ENCODE measurements at places on chromosomes 1 and 21.

- no peak for DNase-seq
Measured at GRCh38 chr1:241171991-241172390, 185.0 kb downstream of the RGS7 start.

DNA sequence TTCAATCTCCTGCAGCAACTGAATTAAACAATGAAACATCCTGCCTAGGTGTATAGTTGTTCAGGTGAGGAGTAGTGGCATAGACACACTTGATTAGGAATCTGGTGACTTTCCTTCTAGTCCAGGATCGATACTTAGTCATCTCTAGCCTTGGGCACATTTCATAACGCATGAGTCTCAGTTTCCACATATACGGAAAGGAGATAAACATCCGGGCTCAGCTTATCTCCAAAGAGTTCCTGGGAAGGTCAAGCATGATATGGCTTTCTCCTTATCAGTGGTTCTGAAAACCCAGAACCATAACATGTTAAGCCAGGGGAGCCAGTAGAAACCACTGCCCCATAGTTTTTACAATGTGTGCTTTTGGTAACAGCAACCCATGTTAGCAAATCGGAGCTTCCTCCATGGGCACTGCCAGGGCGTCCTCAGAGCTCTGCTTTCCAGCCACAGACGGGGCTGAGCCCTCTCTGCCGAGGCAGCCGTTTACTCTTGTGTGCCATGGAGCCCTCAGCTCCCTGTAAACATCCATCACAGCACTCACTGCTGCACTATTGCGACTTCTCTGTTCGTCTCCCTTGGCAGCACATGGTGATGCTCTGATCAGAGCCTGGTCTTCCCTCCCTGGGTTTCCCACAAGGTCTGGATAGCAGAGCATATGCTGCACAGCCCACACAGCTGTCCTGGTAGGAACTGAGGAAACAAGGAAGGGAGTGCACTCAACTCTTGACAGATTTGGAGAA, 34.6 kb downstream of the RUNX1 start:
- DNase-seq = no peak

DNA sequence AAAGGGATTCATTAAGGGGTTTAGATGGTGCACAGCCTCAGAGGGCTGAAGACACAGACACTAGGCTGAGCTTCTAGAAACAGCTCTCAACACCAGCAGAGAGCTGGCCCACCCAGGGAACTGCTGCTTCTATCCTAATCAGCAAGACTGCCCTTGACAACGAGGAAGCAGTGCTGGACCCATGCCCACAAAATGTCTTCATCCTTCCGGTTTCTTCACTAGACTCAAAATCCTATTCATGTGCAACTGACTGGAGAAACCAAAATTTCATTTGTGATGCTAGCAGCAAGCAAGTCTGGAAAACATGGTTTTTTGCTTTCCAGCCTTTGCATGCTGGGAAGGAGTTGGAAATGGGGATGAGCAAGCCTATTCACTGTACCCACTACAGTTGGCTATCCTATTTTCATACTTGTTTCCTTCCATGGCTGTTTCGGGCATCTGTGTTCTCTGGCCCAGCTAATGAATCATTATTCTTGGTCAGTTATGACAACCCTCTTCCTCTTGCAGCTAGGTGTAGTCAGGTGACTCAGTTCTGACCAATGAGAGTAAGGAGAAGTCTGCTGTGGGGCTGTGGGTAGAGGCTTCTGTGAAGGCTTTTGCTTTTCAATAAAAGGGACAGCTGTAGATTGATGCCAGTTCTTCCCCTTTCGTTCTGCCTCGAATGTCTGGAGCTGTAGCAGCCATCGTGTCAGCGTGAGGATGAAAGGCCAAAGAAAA, 14.6 kb upstream of the TMEM61 start:
- DNase-seq = no peak

DNA sequence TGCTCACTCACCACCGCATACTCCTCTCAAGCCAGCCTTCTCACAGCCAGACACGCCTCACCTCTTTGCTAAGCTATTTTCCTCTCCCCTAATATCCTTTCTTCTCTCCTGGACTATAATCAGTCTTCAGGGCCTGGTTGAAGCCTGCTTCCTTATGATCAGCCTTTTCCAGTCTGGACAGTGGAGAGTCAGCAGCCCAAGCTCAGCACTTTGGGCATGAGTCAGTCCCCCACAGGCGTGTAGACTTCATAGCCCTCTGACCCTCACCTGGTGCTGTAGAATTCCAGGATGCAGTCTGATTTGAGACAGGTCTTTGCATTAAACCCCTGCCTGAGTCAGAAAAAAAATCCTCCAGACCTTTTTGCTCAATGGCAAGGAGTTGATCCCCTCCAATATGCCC, 2.5 kb downstream of the HPCAL4 start:
- no peak for DNase-seq

GRCh38 chr1:118711356-118711755, 276.8 kb downstream of the TBX15 start:
- DNase-seq = no peak

DNA sequence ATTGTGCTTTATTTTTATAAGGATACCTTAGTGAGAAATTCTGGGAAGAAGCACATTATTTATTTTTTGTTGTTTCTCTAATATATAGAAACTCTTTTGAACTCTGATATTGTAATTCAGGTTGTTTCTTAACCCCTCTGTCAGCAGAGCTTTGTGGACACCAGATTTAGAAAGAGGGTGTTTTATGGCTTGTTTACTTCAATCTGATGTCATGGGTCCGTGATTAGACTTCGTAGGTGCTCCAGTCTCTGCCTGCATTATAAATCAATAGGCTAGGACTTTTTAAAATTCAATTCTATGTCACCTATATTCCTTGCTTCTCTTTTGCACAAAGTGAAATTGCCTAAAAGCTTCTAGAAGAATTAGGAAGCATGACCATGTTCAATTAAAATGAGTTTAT, 47.3 kb upstream of the CCDC190 start:
- DNase-seq = no peak

DNA sequence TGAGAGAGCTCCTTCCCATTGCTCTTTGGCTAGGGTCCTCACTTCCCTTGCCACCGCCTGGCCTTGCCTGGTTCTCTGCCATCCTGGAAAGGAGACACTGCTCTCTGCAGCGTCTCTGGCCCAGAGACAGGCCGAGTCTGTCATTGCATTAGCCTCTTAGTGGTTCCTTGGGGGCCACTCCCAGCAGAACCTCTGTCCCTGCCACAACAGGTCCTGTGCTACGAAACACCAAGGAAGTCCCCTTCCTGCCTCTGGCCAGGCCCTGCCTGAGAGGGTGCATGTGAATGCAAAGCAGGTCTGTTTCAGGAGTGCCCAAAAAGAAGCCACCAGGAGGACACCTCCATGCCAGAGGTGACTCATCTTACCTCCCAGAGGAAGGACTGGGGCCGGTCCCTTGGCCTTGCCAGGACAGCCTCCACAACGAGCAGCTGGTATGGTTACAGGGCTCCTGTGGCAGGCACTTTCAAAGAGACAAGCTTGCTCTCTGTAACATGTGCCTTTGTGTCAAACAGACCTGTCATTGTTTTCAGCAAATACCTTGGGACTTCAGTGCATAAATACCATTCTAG, 59.6 kb downstream of the VPS26C start:
- DNase-seq = no peak

DNA sequence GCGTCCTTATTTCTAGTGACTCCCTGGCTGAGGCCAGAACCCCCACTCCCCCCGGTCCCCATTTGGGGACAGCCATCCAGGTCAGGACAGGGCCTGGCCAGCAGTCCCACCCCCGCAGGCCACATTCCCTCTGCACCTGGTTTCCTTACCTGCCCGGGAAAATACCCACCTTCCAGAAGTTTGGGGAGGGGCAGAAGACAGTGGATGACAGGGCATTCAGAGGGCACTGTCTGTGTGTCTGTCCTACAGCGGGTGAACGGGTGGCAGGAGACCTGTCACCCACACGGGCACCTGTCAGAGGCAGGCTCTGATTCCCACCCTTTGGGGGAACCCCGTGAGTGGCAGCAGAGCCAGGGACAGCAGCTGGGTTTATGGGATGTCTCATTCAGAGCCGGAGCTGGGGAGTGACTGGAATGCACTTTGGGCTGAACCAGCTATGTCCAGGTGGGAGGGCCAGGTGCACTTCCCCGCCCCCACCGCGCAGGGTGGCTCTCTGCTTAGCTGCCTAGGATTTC, 2.0 kb downstream of the ARHGEF16 start:
- DNase-seq = no peak

DNA sequence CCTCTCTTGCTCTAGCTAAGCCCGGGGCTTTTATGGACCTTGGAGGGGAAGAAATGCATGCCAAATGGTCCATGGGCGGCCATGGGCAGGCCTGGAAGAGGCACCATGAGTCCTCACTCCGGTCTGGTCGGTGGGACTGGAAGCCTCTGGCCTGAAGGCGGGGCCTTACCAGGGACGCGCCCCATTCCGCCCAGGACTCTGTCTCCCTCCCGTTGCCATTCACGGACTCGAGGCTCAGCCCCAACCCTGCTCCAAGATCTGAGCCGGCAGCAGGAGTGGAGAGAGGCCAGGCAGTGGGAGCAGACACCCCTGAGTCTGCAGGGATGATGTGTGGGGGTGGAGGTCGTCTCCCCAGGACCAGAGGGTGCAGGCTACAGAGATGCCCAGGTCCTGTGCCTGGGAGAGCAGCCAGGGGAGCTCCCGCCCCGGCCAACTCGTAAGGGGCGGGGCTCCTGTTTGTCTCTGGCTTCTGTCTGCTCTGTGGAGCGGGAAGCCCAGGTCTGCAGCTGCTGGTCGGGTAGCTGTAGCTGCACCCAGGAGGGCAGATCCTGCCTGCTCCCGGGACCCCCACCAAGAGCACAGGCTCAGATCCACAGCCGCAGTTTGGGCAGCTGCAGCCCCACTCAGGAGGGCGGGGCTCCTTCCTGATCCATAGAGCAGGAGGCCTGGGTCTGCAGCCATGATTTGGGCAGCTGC, 8.3 kb upstream of the KANK4 start:
- no peak for DNase-seq

DNA sequence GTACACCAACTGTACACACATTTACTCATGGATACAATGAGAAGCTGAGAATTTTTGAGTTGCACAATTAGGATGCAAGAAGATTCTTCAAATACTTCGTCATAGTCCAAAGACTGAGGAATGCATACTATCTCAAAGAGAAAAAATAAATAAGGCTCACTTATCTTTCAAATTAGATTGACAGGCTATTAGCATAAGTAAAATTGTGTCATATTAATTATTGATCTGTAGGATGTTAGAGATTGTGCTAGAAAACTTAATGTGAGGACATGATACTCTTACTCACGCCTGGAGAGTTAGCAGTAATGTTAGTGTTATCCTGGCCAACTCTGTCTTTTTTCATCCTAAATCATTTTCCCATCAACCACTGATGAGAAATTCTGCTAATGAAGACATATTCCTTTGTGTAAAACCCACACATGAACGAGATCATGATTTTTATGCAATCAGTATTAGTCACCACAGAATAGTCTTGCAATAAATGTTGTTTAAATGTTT, 659.0 kb downstream of the LTN1 start:
- no peak for DNase-seq

DNA sequence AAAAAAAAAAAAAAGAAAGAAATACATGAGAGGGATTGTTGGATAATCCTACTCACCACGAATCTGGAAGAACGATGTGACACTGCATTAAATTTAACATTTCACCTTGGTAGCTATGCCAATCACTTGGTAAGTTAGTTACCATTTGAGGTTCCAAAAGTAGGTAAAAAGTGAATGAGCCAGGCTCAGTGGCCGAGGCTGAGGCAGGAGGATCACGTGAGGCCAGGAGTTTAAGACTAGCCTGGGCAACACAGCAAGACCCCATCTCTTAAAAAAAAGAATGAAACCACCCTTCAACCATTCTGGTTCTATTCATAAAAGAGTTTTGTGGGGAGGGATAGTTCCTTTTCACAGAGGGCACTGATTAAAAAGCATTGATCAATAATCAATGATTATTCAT, 133.6 kb downstream of the ADSS2 start:
- DNase-seq = no peak

DNA sequence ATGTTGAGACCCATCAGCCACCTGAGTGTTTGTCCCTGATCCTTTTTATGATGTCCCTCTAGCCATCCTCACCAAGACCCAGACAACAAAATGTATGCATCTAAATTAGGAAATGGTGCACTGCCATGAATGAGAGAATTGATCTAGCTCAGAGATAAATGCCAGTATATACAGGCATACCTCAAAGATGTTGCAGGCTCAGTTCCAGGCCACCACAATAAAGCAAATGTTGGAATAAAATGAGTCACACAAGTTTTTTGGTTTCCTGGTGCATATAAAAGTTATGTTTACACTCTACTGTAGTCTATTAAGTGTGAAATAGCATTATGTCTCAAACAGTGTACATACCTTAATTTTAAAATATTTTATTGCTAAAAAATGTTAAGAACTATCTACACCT, 63.9 kb downstream of the CHIA start:
- DNase-seq = no peak

GRCh38 chr1:14539953-14540563, 58.4 kb upstream of the KAZN start:
- no peak for DNase-seq

DNA sequence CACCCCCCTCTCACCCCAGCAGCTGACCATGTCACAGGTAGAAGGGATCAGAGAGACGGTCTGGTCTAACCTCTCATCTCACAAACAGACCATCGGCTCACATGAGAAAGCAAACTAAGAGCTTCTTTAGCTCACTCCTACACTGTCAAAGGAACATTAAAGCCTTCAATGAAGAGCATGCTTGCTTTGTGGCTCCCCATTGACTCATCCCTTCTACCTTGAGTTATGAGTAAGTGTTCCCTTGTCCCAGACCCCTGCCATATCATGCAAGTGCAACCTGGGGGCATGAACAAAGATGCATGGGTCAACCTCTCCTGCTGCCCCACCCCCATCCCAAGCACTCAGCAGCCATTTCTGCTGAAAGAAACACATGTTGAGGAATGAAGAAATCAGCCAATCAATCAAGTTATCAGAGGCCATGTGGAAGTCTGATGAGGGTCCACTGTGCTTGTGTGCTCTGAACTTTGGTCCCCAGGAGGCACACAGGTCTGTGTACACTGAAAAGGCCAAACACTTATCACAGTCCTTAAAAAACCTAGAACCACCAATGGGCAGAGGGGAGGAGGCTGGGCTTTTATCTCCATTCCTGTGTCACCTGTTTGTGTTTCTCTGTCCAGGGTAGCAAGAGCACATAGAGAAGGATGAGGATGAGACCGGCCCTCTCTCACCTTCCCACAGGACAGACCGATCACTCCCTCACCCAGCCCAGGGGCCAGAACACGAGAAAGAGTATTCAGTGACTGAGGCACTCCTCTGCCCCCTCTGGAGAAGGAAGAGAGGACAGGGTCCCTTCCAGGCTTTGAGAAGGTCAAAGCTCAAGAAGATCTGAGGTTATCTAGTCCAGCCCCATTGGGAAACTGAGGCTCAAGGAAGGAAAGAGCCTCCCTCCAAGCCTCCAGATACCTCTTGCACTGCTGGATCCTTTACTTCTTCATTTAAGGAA, 9.5 kb downstream of the ETNK2 start:
- no peak for DNase-seq

- no peak for DNase-seq
Measured at GRCh38 chr1:13956393-13956792, 256.4 kb downstream of the PRDM2 start.
